ENCODE measurements at places on chromosomes 7 and 10.

DNA sequence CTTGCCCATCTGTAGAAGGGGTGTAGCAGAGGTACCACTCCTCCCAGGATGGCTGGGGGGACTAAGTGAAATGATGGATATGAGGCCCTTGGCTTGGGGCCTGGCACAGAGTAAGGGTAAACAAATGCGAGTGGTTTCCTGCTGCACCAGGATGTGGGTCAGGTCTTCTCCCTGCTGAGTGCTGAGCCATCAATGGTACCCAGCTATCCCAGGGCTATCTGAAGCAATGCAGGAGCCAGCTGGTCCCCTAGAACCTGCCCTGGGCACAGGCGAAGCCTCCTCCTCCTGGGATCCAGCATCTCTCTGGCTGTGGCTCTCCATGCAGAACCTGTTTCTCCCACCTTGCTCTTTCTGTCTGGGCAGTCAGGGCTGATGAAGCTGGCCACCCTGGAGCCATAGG, 20.9 kb upstream of the GOLGA7B start:
- no peak for DNase-seq

DNA sequence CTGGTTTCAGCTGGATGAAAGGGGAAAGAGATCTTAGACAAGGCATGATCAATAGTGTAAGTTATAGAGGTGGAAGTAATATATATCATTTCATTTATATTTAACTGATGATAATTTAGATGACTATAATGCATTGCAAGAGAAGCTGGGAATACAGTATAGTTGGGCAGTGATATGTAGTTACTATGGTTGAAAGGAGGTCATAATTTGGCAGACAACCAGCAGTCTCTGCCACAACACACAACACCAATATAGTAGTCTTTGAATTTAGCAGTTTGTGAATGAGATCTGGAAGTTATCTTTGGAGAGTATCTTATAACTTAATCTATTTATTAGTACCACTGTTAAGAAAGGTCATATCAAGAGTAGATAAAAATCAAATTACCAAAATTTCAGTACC, 39.9 kb downstream of the TAX1BP1 start:
- DNase-seq = no peak

- no peak for DNase-seq
These were observed 623.7 kb downstream of the TYW1 start for GRCh38 chr7:67620216-67620933.

- no peak for DNase-seq
These were observed 45.8 kb downstream of the USP54 start for GRCh38 chr10:73545357-73545756.

DNA sequence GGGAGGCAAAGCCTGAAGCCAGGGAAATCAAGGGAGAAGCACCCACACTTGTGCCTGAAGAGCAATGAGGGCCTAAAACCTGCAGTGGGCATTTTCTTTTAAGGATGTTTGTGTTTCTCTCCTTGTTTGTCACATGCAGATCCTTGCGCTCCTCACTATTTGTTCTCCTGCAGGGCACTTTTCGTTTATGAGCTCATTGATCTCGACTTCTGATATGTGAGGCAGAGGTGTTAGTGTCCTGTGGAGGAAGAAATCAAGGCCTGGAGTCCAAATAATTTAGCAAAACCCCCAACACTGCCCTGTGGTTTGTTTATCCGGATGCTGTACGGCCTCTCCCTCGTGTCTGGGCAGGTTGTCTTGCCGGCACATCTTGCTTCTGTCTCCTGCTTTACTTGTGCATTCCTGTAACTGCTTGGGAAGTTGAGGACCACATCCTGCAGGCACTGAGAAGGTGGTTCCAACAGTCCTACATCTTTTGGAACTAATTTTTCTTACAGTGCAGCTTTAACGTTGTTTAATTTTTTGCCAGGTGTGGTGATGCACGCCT, 13.7 kb downstream of the UBE3C start:
- DNase-seq = no peak

Measured in ACHN (cell line).